ENCODE measurements at places on chromosomes 3 and 15.

DNA sequence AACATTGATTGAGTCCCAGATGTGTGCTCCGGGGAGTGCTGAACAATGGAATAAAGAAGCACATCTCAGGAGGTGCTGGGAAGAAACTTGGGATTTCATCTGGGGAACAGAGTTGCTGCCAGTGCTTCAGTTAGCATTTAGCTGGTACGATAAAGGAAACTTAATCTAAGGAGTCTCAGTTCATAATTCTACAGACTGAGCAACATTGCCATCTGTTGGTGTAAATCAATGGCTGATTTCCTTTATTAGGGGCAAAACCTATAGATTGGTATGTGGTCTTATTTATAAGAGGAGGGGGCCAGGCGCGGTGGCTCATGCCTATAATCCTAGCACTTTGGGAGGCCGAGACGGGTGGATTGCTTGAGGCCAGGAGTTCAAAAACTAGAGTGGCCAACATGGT is 8.9 kb downstream of the MKRN2OS start:
- no peak for DNase-seq

DNA sequence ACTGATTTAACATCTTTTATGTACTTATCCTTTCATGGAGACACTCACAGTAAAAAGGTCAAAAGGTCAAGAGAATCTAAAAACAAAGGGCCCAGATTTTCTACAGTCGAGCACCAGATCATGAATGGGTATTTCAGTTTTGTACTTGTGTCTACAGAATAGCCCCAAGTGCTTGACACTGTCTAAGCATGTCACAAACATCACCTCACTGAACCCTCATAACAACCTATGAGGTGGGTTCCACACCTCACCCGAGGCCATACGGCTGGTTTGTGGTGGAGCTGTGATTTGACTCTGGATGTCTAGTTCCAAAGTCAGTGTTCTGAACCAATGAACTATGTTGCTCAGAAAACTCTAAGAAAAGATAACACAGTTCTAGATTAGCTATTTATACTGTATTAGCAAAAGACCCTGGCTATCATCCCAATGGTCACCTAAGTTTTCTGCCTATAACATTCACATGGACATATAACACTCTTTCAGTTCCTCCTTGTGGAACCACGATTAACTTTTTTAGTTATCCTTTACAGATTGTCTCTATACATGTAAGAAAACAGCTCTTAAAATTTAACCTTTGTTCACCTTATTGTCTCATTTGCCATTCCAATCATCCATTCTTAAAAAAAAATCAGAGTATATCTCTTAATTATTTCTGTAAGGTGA is 25.5 kb downstream of the TM6SF1 start:
- DNase-seq, result no peak

DNA sequence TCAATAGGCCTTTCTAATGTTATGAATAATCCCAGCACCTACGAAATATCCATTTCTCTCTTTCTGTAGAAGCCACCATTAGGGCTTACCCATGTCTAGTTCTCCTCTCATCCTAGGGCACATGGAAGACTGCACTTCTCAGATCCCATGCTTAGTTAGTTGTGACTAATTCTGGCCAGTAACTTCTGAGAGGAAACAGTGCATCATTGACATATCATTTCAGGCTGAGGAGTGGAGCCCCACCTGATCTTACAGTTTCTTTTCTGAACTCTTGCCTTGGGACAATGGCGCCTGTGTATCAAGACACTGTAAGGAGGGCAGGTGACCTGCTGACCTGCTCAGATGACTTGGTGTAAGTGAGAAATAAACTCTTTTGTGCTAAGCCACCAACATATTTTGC is 39.4 kb upstream of the TBL1XR1 start:
- DNase-seq, result no peak

DNA sequence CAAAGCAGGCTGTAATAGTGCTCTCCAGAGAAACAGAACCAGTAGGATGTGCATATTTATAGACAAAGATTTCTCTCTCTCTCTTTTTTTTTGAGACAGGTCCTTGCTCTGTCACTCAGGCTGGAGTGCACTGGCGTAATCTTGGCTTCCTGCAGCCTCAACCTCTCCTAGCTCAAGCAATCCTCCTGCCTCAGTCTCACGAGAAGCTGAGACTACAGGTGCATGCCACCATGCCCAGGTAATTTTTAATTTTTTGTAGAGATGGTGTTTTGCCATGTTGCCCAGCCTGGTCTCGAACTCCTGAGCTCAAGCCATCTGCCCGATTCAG is 67.1 kb upstream of the CHD2 start:
- DNase-seq, result no peak

DNA sequence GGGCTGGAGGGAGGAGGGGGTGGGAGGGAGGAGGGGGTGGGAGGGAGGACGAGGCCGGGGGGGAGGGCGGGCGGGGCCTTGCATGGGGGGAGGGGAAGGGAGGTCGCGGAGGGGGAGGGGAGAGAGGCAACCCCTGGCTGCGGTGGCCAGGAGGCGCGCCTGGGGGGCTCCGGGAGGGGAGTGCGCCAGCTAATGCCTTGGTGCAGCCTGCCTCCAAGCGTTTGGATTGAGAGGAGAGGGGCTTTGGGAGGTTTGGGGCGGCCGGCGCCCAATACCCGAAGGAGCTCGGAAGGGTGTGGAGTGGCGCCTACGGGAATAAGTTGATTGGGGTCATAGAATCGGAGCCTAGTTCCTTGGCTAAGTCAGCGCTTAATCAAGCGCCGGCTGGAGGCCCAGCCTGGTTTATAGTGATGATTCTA is 557 bp downstream of the TFG start:
- DNase-seq, result peak; percentile 7

GRCh38 chr3:178159691-178160220 is 376.5 kb upstream of the KCNMB2 start:
- DNase-seq, result no peak

GRCh38 chr3:36409862-36410261 is 29.6 kb downstream of the STAC start:
- DNase-seq, result no peak

DNA sequence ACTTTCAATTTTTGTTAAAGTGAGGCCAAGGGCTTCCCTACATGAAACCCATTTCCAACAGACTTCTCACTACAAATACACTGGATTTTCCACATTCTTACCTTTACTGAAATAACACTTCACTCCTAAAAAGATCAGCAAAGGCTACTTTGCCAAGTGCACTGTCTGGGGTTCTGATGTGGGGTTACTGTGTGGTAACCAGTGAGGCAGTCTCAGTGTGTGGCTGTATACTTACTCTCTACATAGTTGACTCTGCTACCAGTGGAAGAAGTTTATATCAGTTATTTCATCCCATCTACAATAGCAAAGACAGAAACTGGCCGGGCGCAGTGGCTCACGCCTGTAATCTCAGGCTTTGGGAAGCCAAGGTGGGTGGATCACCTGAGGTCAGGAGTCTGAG is 5.6 kb downstream of the WDR82 start:
- DNase-seq, result no peak

DNA sequence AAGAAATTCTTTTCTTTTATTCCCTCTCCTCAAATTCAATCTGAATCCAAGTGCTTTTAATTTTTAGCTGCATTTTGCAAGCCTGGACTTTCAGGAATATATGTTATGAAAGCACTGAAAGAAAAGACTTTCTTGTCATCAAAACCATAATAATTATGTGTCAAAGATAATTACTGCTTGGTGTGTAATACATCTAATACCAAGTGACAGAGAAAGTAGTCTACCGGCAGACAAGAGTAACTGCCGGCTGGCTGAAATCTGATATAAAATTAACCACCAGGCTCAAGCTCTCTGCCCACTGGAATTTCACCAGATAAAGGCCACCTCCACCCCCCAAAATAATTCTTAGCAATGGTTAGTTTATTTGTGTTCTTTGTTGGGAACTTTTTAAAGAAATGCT is 220.9 kb upstream of the CDIN1 start:
- DNase-seq, result no peak

- no peak for DNase-seq
Observed at GRCh38 chr3:176951144-176951543, 246.1 kb downstream of the TBL1XR1 start.

GRCh38 chr3:5298453-5298852 is 110.9 kb downstream of the EDEM1 start:
- DNase-seq, result no peak

DNA sequence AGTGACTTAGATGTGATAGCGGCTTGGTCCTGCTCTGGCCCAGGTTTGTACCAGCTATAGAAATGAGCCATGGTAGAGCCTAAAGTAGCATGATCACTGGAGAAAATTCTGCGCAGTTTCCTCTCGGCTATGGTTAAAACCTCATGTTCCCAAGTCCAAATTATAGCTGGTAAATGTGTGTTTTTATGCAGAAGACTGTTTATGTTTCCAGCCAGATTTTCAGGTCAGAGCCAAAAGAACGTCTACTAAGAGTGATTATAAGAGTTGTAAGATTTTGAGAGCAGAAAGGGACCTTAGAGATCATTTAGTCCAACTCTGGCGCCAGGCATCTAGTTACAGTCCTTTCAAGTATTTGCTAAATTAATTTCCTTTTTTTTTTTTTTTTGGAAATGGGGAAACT is 333.7 kb downstream of the LPP start:
- no peak for DNase-seq

- no peak for DNase-seq
Observed at GRCh38 chr3:98726084-98726483, 37.1 kb upstream of the ST3GAL6 start.

GRCh38 chr3:23490459-23490858 is 287.3 kb downstream of the UBE2E2 start:
- DNase-seq, result no peak

DNA sequence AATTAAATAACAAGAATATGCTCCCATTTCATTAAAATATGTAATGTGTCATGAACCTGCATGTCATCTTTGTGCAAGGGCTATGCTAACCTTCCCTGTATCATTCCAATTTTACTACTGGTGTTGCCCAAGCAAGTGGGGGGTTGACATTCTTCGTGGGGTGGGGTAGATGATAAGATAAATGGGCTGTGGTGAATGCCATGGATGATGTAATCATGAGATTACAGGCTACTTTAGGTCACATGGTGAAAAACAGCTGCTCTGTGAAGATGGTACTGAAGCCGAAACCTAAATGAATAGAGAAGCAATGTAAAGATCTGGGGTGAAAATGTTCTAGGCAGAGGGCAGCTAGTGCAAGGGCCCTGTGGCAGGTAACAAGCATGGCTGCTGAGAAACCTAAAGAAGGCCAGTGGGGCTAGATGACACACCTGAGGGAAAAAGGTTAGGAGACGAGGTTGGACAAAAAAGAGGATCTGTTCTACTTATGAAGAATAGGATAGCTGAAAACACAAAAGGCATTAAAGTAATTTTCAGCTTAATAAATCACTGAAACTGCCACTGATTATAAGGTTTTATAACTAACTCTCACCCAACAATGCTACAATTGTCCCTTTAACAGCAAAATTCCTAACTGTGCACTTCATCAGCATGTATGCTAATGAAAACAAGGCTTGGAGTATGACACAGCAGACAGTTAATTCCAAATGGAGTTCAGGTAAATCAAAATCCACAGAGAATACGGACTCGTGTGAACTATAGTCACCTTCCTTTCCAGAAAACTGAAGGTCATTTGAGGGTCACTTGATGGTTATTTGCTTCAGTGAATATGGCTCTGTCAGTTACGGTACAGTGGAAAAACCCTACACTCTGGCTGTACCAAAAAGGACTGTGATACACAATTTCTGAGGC is 35.0 kb downstream of the MTMR10 start:
- no peak for DNase-seq

DNA sequence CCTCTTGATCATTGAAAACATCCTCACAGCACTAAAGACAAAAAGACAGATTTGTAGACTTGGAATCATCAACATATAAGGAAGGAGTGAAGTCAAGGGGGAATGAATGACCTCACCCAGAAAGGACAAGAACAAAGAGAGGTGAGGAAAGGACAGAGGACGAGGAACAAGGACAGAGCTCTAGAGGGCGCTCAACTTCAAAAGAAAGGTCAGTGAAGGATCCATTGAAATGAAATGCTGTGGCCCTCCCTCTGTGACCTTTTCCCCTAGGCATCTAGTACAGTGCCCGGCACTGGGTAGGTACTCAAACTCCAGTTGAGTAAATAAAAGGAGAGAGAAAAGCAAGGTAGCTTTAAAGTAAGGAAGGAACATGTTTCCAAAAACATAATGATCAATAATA is 2.6 kb downstream of the ATP8B4 start:
- DNase-seq, result no peak

DNA sequence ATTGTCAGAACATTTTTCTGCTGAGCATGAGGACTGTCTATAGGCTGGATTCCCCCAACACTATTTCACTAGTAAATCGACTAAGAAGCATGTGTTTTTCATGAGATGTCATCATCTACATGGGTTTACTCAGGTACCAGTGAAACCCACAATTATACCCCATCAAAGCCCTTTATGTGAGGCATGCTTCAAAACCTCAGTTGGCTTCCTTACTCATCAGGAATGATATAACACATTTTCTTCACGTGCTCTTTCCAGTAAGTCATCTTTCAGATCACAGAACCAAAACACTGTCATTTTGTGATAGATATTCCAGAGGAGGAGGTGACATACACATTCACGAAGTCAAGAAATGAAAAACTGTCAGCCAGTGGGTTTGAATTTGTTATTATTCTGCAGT is 116.5 kb downstream of the ANO10 start:
- DNase-seq, result no peak

- no peak for DNase-seq
Observed at GRCh38 chr3:156760333-156760732, 65.8 kb upstream of the LEKR1 start.

DNA sequence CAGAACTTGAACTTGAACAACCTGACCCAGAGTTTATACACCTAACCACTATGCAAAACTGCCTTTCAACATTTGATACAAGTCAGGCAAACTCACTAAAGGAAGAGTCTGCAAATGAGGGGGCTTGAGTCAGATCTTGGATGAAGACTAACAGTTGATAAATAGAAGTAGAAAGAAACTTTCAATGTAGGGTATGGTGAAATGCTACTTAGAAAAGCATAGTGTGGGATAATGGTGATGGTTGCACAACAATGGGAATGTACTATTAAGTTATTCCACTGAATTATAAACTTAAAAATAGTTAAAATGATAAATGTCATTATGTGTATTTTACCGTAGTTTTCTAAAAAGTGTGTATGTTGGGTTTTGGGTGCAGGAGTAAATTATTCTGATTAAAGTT is 19.7 kb upstream of the ZNF280D start:
- no peak for DNase-seq

GRCh38 chr3:185270262-185270955 is 16.6 kb upstream of the EHHADH start:
- DNase-seq, result no peak

GRCh38 chr3:7536510-7536909 is 675.6 kb downstream of the GRM7 start:
- DNase-seq, result no peak
